ENCODE measurements at places on chromosomes 6 and 20.

DNA sequence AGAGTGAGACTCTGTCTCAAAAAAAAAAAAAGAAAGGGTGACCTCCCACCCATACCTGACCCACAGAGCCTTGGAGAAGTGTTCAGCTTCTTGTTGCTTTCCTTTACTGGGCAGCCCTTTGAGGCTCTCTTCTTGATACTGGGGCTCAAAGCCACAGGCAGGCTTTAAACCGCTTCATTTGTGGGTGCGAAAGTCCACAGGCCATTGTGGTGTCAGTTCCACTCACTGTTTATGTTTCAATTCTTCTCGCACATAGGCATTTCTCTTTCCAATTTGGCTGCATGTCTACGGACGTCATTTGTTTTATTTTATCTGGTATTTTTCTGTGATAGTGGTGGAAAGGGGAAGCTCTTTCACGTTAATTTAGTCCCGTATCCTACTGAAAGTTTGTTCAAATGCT lies 34.6 kb downstream of the PPARD start:
- no peak for DNase-seq

GRCh38 chr6:36312854-36313648 lies 23.6 kb downstream of the BNIP5 start:
- DNase-seq, result no peak

- DNase-seq, result no peak
Observed at GRCh38 chr20:31675828-31676608, 38.3 kb downstream of the COX4I2 start.

DNA sequence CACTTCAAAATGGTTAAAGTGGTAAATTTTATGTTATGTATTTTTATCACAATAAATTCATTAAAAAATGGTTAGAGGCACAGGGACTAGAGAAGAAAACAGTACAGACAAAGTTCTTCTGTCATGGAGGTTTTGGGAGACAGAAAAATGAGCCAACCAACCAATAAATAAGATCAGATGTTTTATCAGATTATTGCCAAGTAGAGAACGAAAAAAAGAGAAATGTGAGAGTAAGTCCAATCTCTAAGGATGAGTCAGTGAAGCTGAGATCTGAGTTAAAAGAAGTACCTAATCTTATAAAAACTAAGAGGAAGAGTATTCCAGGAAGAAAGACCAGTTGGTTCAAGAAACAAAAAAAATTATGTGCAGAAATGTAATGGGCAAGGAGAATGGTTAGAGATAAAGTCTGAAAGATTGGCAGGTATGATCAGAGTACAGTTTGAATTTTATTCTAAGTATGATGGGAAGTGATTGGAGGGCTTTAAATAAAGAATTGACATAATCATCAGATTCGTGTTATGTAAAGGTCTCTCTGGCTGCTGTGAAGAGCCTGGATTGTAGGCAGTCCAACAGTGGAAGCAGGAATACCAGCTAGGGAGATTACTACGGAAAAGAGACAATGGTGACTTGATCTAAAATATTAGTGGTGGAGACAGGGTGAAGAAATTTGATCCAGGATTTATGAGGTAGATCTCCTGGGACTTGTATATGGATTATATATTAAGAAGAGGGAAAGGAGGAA lies 79.6 kb downstream of the RCAN2 start:
- DNase-seq, result no peak

DNA sequence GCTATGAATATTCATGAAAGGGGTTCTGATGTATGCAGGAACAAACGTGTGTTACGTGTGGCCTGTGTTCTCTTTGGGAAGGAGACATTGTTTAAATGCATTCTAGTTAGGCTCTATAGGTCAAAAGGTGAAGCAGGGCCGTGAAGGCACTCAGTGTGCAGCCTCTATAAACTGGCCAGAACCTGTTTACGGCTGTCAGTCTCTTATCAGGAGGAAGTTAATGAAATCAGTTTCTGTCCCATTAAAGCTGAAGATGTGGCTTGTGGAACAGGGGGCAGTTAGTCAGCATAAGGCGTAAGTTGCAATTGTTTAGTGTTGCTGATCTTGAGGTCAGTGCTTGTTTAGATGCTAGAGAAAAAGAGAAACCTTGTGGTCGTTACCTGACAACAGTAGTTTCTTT lies 111.5 kb upstream of the KCNG1 start:
- no peak for DNase-seq

GRCh38 chr6:6749702-6750491 lies 161.4 kb downstream of the LY86 start:
- peak; percentile 81 for DNase-seq

- no peak for DNase-seq
Observed at GRCh38 chr20:59645271-59645670, 40.9 kb downstream of the PHACTR3 start.

- peak; percentile 53 for DNase-seq
Observed at GRCh38 chr6:131519670-131520436, 53.2 kb upstream of the ARG1 start.

DNA sequence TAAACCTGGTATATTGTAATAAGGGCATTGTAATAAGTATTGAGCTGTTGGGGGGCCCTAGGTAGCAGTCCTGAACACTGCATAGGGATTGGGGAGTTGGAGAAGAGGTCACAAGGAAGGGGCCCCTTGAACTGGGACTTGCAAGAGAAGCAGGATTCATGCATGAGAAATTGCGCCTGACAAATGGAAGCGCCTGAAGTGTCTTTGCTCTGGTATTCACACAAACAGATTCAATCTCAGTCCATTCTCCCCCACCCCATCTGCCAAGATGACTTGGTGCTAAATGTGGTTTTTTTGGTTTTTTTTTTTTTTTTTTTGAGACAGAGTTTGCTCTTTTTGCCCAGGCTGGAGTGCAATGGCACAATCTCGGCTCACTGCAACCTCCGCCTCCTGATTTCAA lies 87.1 kb downstream of the CAP2 start:
- no peak for DNase-seq

DNA sequence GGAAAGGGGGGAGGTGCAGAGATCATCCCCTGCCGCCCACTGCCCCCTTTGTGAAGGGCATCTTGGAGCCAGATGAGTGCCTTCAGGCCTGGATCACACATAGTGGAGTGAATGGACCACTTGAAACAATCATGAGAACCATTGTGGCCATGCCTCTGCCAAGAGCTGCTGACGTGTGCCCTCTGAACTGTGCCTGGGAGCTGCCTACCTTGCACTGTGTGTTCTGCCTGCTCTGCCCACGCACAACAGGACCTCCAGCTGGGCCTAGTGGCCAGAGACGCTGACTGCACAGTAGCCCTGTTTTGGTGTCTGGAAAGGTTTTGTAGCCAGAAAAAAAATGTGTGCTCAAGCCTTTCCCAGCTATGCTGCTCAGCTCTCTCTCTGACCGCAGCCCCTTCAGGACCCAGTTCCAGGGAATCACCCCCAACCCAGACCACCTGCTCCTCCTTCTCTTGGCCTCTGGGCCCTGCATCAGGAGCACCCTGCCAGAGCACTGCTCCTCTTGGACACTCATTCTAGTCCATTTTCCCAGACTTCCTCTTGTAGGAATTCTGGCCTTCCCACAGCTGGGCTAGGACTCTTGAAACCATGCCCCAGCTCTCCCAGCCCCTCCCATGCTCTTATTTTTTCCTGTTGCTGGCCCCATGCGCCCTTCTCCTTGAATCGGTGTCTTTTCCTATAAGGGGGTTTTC lies 1.6 kb upstream of the ADIG start:
- DNase-seq, result no peak

DNA sequence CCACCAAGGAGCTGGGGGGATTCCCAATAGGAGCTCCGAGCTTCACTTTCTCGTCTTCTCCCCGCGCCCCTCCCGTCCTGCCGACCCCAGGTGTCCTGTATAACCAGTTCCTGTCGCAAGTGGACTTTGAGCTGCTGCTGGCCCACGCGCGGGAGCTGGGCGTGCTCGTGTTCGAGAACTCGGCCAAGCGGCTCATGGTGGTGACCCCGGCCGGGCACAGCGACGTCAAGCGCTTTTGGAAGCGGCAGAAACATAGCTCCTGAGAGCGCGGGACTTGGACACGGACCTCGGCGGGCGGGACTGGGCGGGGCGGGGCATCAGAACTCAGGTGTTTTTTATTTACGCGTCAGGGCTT lies 340 bp upstream of the VARS2 start:
- DNase-seq, result no peak

- peak; percentile 89 for DNase-seq
Observed at GRCh38 chr6:27168586-27169443, 78.7 kb upstream of the PRSS16 start.

- no peak for DNase-seq
Observed at GRCh38 chr20:40307268-40307667, 381.8 kb downstream of the MAFB start.

DNA sequence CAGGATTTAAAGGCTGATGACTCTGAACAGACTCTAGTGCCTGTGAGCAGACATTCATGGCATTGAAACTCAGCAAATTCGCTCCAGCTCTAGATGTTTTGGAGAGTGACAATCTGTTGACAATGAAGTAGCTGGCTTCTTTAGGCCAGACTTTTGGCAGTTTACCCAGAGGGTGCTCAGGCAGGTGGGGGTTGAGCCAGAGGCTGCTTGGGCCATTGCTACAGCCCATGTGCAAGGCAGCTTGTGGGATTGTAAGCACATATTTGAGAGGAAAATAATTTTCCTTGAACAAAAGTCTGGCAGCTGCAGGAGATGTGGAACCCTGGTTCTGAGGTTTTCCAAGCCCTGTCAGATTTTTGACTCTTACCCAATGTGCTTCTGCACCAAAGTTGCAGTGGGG lies 311.6 kb downstream of the CDC5L start:
- no peak for DNase-seq

- peak; percentile 24 for DNase-seq
Observed at GRCh38 chr20:58246346-58246745, 17.9 kb upstream of the ANKRD60 start.

DNA sequence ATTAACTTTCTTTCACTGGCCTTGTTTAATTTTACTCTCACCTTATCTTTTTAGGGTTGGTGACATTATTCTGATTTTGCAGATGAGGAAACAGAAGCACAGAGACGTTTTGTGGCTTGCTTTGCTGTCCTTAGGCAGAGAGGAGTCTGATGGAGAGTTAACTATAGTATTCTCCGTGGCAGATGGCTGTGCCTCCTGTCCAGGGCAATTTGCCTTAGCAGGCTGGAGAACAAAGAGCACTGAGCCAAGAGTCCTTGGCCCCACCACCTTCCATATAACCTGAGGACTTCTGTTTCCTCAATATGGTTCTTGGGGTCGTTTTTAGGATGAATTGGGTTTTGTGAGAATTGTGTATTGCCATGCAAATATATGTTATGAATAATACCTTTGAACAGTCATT lies 71.4 kb upstream of the BACH2 start:
- no peak for DNase-seq

DNA sequence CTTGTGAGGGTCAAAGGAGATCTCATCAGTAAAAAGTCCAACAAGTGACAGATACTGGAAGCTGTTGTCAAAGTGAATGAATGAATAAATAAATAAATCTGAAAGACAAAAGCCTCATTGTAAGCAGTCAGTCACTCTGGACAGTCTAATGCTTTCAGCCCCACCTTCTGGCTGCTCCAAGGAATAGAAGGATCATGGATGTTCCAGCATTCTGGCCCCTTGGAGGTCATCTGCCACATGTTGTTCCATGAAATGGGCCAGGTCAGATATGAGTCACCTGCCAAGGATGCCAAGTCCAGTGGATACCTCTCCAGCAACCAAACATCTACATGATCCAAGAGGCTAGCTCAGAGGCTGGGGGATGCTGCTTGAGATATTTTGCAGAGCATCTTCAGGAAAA lies 185.6 kb downstream of the BMP7 start:
- DNase-seq, result peak; percentile 54

- no peak for DNase-seq
Observed at GRCh38 chr6:47170617-47170947, 128.4 kb upstream of the ADGRF1 start.

DNA sequence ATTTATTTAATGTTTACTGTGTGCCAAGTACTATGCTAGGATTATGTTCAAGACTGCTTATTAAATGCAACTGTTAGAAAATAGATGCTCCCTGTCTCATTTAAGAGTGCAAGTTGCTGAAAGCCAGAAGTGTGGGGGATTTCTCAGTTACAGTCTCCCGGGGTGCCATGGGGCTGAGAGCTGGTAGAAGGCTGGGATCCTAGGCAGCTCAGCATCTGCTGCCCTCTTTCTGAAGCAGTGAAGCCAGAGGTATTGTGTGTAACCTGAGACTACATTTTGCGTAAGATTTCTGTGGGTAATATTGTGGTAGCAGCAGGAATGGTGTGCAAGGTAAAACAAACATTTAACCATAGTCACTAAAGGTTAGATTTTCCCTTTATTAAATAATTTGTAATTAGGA lies 120.6 kb downstream of the AKAP7 start:
- DNase-seq, result no peak

- DNase-seq, result no peak
Observed at GRCh38 chr20:57676589-57677583, 32.9 kb downstream of the PMEPA1 start.

DNA sequence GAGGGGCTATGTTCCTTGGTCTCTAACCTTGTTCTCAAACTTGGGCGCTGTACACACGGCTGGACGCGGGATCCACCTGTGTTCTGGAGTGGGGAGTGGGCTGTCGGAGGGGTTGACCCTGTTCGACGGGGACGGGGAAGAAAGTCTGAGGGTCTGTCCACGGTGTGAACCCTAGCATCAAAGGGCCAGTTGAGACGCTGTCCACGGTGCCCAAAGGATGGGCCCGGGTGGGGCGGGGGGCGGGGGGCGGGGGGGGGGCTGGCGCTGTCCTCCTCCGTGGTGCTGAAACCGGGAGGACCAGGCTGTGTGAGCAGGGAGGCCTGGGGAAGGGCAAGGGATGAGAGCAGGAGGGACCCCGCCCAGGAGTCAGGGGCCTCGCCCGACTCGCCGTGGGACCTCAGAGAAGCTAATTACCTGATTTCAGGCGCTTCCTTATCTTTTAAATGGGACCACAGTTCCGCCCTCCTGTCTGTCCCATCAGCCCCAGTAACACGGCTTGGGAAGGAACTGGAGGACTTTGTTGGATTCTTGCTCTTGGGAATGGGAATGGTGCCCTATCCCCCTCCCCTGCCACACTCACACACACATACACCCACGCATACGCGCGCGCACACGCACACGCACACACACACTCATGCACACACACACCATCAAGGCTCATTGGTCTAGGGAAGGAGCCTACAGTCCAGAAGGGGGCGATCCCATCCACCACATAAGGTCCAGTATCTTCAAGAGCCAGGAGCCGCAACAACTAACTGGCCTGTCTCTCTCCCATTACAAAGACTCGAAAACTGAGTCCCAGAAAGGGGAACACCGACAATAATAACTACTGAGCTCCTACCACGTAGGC lies 1.0 kb upstream of the VSTM2L start:
- peak; percentile 56 for DNase-seq

- no peak for DNase-seq
Observed at GRCh38 chr20:24684956-24685691, 215.7 kb downstream of the SYNDIG1 start.

- peak; percentile 57 for DNase-seq
Observed at GRCh38 chr6:142381845-142382378, 80.1 kb downstream of the ADGRG6 start.

- no peak for DNase-seq
Observed at GRCh38 chr6:83974409-83975050, 59.0 kb upstream of the MRAP2 start.

GRCh38 chr20:6121504-6121903 lies 1.3 kb downstream of the FERMT1 start:
- no peak for DNase-seq

GRCh38 chr6:156634951-156635371 lies 142.2 kb upstream of the ARID1B start:
- DNase-seq, result no peak

- no peak for DNase-seq
Observed at GRCh38 chr20:56316051-56316450, 42.7 kb upstream of the FAM210B start.

Measured in fibroblast of skin of back (primary cell).